ENCODE measurements at places on chromosomes 1 and 21.

GRCh38 chr1:37998913-37999429 lies 6.3 kb downstream of the FHL3 start:
- no peak for DNase-seq

- no peak for DNase-seq
Observed at GRCh38 chr1:11543392-11543791, 64.4 kb downstream of the DISP3 start.

DNA sequence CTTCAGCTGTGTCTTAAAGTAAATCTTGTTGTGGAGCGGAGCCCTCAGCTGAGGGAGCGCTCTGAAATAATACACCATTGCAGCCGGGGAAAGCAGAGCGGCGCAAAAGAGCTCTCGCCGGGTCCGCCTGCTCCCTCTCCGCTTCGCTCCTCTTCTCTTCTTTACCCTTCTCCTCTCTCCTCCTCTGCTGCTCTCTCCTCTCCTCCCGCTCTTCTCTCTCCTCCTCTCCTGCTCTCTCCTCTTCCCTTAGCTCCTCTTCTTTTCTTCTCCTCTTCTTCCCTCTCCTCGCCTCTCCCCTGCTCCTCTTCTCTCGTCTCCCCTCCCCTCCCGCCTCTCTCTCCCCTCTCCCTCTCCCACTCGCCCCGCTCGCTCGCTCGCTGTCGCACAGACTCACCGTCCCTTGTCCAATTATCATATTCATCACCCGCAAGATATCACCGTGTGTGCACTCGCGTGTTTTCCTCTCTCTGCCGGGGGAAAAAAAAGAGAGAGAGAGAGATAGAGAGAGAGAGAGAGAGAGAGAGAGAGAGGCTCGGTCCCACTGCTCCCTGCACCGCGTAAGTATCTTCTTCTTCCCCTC lies at the start of gene PROX1:
PROX1 (plus strand) TSS at position 47 of the 580 bp plus-strand sequence. CDS start 8,563 bp downstream, outside the sequence.
- DNase-seq, result peak; percentile 5

GRCh38 chr1:85867189-85867588 lies 159.0 kb upstream of the ZNHIT6 start:
- no peak for DNase-seq

- DNase-seq, result peak; percentile 27
Observed at GRCh38 chr21:32403201-32403777, 9.2 kb upstream of the EVA1C start.

GRCh38 chr1:220798338-220798737 lies 11.6 kb downstream of the MTARC1 start:
- DNase-seq, result no peak

DNA sequence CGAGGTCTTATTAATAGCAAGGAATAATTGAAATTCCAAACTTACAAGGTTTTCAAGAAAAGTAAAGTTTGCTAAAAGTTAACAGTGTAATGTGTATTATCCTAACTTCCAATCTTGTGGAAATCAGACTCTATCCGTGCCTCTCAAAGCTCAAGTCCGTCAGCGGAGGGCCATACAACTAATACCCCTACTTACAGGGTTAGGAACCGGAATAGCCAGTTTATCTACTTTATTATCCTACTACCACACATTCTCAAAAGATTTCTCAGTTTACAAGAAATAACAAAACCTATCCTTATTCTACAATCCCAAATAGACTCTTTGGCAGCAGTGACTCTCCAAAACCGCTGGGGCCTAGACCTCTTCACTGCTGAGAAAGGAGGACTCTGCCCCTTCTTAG lies 457.8 kb downstream of the PTPRC start:
- DNase-seq, result no peak

GRCh38 chr1:89598450-89599331 lies 34.2 kb upstream of the LRRC8C start:
- DNase-seq, result no peak

GRCh38 chr1:234957330-234958065 lies 171.1 kb downstream of the TOMM20 start:
- no peak for DNase-seq

DNA sequence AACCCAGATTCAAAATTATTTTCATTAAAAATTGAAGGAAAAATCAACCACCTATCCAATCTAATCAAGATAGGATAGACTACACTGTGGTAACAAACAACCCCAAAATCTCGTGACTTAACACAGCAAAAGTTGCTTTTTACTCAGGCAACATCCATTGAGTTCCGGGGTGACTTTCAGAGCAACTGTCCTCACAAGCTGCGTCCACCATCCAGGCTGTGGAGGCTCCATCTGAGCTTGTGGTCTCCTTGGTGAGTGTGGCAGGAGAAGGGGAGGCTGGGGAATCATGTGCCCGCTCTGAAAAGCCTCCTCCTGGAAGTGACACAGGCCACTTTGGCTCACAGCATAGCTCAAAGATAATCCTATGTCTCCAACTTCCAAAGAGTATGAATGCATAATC lies 52.4 kb downstream of the CD2 start:
- no peak for DNase-seq

GRCh38 chr21:37224861-37225839 lies 42.0 kb downstream of the VPS26C start:
- DNase-seq, result peak; percentile 13

- DNase-seq, result no peak
Observed at GRCh38 chr1:43520100-43520778, 10.4 kb upstream of the PTPRF start.

GRCh38 chr1:87436534-87436933 lies 107.9 kb downstream of the LMO4 start:
- no peak for DNase-seq

DNA sequence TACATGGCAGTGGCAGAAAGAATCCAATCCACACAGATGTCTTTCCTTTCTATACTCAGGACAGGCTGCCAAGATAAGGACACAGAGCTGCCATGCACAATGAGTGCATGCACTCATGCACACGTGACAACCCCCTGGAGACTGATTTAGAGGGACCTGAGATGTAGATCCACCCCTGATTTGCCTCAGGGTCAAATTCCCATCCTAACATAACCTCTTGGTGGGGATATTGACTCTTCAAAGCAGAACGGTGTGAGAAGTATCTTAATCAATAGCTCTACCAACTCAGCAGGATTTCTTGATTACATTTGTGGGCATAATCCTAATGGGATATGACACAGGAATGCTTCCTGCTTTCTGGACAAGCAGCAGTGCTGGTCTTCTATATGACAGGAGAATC lies 125.2 kb upstream of the DSCAM start:
- DNase-seq, result no peak
